ENCODE measurements at places on chromosomes 6 and 20.

DNA sequence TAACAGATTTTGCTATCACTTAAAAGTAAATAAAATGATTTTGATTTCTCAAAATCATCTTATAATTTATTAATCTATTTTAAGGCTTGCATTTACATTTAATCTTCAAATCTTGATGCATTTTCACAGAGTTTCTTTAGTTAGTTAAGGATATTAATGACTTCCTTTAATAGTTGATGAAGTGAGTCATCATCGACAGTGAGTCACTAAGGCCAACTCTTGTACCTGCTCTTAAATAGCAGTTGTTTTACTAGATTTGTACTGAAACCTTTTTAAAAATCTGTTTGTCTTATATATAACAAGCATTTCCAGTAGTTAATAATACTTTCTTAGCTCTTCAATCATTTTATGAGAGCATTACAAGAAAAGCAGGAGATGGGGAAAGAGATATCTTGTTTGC, 191.7 kb downstream of the ESR1 start:
- DNase-seq: no peak

DNA sequence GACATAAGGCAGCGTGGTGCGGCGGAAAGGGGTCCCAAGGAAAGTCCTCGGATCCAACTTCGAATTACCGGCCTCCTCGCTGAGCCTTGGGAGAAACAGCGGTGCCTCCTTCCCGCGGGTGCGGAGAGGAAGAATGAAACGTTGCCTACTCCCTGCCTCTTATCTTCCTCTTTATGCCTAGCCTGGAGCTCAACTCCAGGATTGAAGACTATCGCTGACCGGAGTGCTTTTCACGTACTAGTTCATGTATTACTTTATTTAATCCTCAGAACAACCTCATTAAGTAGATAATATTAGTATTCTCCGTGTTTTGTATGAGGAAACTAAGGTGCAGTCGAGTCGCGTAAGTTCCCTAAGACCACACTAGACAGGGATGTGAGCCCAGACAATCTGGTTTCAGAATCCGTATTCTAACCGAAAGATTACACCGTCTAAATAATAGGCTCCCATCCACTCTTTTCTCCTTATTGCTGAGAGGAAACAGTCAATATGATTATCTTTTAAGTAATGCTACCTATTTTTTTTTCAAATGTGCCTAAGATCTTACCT, 793 bp upstream of the PDSS2 start:
- no peak for DNase-seq

DNA sequence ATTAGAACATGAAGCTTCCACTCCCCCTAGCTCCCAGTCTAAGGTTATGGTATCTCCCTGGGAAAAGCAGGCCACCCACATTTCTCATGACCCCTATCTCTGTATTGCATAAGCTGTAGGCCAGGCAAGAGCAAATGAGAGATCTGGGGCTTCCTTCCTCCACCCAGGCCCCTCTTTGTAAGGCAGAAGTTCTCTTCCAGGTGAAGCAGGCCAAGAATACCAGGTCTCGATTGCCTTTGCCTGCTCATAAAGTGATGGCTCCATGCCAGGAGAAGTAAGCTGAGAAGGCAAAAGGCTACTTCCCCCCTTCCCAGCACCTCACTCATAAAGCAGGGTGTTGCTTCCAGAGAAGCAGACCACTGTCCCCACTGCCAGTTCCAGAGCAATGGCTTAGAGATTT, 144.1 kb upstream of the KCNK16 start:
- no peak for DNase-seq

- DNase-seq: no peak
Observed at GRCh38 chr6:106146852-106147351, 60.8 kb downstream of the PRDM1 start.

GRCh38 chr6:27894839-27895762, 17.1 kb downstream of the OR2B2 start:
- no peak for DNase-seq

DNA sequence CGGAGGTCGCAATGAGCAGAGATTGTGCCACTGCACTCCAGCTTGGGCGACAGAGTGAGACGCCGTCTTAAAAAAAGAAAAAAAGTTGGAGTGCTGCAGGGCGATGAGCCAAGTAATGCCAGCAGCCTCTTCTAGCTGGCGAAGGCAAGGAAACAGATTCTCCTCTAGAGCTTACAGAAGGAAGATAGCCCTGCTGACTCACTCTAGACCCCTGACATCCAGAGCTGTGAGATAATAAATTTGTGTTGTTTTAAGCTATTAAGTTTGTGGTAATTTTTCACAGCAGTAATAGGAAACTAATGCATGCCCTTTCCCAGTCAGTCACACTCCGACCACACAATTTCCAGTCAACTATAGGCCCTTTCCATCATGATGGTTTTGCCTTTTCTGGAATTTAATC, 16.4 kb downstream of the PRSS16 start:
- DNase-seq: no peak

DNA sequence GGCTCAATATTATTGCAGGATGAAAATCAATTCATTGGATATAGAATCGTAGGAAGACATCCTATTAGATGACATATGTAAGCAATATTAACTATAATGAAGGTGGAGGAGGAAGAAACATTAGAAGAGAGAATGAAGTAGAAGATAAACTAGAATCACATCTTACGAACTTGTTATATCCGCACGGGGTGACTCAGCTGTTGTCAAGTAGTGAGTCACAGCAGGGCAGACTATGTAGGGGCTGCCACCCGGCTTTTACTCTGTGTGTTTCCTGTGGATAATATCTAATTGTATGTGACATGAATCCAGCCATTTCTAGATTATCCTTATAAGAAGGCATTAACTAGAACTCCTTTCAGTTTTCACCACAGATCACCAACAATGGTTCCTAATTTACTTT, 520.2 kb downstream of the DOK5 start:
- no peak for DNase-seq

DNA sequence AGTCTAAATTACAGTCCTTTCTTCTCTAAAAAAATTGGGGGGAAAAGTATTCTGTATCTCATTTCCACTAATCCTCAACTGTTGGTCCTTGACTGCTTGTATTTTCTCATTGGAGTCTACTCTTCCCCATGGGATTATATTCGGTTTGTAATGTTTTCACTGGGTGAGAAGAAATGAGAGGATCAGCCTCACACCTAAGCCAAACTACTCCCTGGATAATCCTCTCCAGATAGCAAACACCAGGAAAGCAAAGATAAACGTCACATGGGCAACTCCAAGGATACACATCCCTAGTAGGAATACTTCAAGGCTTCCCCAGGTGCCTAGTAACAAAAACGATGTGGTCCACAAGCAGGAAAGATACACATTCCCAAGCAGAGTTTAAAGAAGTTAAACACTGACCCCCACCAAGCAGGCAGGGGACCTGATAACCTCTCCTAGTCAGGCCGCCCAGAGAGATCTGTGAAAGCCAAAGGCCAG, 53.9 kb upstream of the SOX4 start:
- DNase-seq: no peak

GRCh38 chr6:102327697-102328225, 934.3 kb downstream of the GRIK2 start:
- DNase-seq: no peak

DNA sequence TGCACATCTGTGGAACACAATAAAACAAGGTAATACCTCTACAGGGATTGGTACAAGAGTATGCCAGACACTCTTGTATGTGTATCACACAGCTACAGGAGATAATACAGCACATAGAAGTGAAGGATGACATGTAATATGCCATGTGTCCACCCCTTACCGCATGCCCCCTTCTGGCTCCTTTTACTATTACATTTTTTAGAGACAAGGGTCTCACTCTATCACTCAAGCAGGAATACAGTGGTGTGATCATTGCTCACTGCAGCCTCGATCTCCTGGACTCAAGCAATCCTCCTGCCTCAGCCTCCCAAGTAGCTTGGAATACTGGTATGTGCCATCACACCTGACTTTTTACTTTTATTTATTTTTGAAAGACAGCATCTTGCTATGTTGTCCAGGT, 4.2 kb upstream of the NCR3 start:
- no peak for DNase-seq

DNA sequence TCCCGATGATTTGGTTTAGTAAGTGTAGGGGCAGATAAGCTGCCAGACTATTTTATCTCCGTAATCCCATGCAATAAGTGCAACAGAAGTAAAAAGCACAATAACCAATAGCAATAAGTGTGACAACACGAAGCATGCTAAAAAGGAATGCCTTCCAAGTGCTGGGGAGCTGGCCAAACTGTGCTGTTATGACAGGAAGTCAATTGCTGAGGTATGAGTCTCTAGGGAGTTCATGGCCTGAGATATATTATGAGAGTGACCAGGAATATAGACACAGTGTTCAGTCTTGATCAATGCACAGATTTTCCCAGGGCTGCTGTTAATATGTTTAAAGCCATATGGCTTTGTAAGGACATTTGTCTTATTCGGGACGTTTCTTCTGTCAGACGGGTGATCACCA, 10.5 kb upstream of the ANGPT4 start:
- no peak for DNase-seq

DNA sequence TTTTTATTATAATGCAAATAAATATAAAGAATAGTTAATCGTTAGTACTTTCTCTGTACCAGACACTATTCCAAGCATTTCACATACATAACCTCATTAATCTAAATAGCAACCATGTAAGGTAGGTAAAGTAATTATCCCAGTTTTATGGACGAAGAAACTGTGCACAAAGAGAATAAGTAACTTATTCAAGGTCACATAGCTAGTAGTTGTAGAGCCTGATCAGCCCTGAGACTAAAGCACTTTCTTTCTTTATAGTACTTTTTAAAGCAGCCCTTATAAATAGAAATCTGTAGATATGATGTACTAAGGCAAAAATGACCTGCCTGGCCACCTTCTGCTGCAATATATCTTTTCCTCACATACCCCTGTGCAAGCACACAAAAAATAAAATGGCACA, 104.8 kb downstream of the MYO6 start:
- DNase-seq: no peak

GRCh38 chr20:54048891-54049545, 21.4 kb downstream of the BCAS1 start:
- DNase-seq: no peak

- no peak for DNase-seq
Observed at GRCh38 chr6:40923880-40924279, 115.1 kb downstream of the UNC5CL start.

GRCh38 chr6:98787435-98787834, 46.9 kb upstream of the POU3F2 start:
- DNase-seq: no peak

DNA sequence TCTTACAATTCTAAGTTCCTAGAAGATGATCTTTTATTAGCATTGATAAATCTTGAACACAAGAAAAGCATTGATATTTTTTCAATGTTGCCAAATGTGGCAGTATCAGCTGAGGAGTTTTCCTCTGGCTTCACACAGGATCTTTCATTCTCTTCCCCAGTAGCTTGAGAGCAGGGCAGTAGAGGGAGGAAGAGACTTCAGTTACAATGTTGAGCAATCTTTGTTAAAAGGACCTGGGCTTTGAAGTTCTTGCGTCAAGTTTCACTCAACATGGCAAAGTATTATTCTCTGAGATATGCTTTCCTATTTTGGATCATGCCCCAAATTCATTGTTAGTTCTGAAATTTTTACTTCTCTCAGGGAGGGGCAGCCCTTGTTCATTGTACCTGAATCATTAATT, 238.0 kb downstream of the COL12A1 start:
- no peak for DNase-seq

GRCh38 chr6:56399672-56400263, 152.4 kb upstream of the COL21A1 start:
- no peak for DNase-seq

GRCh38 chr6:39929733-39930461, 4.4 kb downstream of the MOCS1 start:
- DNase-seq: no peak

DNA sequence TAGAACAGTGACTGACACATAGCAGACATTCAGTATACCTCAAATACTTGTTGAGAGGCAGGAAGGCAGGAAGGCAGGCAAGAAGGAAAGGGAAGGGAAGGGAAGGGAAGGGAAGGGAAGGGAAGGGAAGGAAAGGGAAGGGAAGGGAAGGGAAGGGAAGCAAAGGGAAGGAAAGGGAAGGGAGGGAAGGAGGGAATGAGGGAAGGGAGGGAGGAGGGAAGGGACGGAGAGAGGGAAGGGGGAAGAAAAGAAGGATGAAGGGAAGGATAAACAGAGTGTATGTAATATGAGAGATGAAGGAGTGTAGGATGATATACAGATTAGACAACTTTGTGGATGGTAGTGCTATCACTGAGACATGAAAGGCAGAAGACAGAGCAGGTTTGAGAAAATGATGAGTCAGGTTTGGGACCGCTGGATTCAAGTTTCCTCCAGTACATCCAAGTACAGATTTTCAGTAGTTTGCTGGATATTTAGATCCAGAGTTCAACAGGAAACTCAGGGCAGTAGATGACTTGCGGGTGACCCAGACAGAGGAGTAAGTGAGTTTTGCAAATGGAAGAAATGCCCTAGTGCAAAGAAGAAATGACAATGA, 85.9 kb downstream of the MAFB start:
- no peak for DNase-seq

DNA sequence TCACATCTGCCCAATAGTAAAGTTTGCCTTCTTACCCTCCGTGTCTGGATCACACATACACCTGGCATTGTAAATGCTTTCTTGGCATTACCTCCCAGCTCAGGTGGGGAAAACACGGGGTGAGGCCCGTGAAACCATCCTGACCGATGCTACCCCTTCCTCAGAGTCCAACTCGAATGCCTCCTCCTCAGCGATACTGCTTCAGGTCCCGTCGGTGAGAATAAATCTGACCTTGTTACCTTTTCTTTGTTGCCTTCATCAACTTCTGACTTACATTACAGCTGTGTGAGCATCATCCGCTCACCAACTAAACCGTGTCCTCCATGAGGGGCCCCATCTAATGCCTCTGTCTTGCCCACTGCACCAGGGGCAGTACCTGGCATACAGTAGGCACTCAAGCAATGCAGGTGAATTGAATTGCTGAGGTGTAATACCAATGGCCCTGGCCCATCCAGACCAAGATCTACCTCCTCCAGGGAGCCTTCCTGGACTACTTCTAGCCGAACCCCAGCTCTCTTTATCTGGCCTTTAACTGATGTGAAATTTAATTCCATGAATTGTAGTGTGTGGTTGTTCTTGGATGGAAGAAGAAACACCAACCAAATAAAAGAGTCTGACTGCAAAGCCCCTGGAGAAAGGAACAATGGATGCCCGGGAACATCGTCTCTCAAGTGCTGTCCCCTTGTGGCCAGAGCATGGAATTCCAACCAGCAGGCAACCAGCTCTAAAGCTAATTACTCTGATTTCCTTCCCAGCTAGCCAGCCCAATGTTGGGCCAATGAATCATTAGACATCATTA, 141.5 kb downstream of the ANKRD60 start:
- no peak for DNase-seq

DNA sequence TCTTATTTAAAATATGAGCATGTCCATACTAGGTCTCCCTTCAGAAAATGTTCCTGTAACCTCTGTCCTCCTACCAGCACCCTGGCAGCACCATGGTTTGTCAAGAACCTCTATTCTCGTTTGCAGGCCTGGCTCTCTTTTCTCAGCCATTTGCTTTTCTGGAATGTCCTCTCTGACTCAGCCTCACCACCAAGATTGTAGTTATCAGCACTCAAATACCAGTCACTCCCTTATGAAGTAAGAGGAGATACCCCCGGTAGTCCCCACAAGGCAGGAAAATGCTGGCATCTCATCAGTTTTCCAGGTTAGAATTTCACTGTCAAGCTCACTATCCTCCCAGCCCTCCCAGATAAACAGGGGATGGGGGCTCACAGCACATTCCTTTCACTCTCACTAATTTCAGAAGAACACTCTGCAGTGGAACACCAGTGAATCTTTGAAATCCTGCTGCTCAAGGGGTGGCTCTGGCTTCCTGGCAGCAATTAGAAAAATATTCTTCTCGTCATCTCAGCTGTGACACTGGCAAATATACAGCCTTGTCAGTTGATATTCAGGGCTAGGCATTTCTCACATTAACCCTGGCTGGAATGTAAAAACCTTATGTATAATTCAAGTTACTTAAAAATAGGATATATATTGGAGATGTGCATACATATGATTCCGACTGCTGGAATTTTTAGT, 129.2 kb downstream of the TBX18 start:
- DNase-seq: no peak

Measured in activated CD4-positive, alpha-beta T cell treated with anti-CD3 and anti-CD28 coated beads for 24 hours (primary cell).